ENCODE measurements at places on chromosomes 16 and 17.

DNA sequence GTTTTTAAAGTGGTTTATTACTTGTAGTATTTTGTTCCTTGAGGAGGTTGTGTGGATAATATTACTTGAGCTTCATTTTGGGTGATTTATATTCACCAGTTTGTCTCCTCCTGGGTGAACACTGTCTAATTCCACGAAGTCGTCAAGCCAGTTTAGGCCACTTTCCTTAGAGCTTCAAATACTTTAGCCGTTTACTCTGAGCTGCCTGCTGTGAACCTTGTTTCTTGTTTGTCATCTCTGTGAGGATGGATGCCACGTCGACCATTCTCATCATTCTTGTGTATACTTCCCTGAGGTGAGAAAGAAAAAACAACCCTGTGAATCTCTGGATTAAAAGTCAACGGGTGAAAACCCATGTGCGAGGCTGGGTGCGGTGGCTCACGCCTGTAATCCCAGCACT is 9.0 kb downstream of the KRT24 start:
- no peak for DNase-seq

DNA sequence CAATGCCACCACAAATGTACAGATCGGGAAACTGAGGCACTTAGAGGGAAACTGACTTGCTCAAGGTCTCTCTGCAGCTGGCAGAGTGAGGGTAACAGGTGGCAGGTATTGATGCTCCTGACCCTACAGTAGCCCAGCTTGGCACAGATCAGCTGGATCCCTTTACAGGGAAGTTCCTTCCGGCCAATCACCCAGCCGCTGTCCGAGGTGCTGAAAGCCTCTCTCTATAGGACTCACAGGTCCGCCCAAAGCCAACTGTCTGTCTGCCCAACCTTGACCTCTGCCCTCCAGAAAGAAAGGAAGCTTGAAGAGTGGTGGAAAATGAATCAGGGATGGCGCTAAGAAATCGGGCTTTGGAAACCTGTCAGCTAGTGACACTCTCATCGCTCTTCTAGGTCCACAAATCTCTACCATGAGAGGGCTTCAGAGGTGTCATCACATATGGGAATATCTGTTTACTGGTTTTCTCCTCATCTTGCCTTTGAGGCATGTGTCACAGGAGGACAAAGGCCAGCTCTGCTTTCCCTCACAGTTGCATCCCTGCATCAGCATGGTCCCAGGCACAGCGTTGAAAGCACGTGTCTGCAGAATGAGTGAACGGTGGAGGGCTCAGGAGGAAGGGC is 246.2 kb downstream of the KATNIP start:
- peak; percentile 68 for DNase-seq

GRCh38 chr17:73430848-73431247 is 119.0 kb upstream of the CDC42EP4 start:
- DNase-seq = peak; percentile 82

GRCh38 chr16:24745791-24746190 is 16.3 kb downstream of the TNRC6A start:
- no peak for DNase-seq

- DNase-seq = no peak
These were observed 8.3 kb downstream of the CBFA2T3 start for GRCh38 chr16:88968589-88969280.

DNA sequence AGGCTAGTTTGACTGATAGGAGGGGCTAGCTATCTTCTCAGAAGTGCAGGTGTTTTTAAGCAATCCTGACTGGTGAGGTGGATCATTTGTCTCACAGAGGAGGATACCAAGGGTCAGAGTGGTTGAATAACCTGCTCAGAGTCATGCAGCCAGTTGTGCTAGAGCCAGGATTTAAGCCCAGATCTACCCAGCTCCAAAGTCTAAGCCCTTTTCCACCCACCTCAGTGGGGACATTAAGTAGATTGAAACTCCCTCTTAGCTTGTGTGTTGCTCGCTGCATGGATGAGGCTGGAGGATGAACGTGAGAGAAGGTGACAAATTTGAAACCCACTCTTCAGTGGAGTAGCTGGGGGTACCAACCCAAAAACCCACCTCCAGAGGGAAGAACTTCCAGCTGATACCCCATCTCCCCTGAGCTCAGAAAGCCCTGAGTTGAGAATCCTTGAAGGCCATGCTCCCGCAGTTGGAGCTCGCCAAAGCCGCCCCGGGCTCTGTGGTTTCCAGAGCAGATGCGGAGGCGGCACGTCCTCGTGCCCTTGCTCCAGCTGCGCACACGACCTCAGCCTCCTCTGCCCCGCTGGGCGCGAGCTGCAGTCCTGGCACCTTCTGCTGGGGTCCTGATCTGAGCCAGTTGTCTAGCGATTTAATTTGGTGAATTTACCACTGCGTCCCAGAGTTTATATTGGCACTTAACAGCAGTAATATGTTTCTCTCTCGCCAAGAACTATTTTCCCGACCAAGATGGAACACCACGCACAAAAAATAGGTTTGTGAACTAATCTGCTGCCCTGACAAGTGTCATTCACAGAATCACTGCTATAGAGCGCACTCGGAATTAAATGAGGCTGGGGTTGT is 159.5 kb downstream of the CCDC182 start:
- no peak for DNase-seq

DNA sequence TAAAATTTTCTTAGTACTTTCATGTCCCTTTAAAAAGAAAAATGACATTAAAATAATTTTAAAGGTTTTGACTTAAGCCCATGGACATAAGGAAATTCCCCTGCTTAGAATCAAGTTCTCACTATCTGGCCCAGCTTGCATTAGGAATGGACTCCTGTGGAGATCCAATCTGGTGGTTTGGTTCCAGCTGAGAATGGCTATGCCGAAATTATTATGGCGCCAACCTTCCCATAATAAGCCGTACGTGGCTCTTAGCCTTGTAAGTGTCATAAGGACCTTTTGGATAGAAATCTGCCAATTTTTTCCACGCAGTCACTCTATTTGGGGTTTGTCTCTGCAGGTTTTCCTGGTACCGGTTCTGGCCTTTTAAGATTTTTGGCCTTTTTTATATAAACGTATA is 262.1 kb upstream of the MAF start:
- no peak for DNase-seq

GRCh38 chr16:66004699-66005098 is 361.8 kb upstream of the CDH5 start:
- no peak for DNase-seq

DNA sequence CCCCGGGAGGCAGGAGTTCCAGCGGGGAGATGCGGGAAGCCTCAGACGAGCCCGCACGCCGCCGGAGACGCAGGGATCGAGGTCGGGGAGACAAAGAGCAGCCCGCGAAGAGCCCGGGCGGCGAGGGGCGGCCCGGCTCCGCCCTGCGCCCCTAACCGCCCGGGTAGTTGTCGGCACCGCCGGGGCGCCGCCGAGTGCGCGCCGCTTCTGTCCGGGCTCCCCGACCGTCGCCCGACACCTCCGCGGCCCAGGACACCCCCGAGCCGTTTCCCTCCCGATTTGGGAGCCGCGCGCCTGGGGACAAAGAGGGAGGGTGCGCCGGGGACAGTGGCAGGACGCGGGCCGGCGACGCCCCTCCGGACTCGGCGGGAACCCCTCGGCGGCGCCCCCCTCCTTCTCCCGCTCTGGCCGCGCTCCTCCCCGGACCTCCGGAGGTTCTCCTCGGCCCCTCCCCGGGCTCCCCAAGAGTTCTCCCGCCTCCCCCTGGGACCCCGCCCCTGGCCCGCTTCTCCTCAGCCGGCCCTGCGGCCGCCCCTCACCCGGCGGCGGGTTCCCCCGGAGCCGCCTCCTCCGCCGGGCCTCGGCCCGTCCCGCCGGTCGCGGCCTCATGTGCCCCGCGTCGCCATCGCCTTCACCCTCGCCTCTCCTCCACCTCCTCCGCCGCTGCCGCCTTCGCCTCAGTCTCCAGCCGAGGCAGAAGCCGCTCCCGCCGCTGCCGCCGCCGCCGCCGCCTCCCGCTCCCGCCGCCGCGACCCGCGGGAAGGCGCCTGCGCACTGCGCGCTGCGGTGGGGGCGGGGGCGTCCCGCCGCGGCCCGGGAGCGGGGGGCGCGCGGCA is at the start of gene GJC1:
Gene GJC1 (minus strand): TSS at position 765 of the 836 bp plus-strand sequence. CDS start 24,470 bp downstream, outside the sequence.
- peak; percentile 33 for DNase-seq

Data from suppressor macrophage treated with lipopolysaccharide for 1 hour (primary cell).